ENCODE measurements at places on chromosomes 5 and 9.

GRCh38 chr5:68074048-68074632 lies 141.4 kb upstream of the PIK3R1 start:
- DNase-seq = no peak

DNA sequence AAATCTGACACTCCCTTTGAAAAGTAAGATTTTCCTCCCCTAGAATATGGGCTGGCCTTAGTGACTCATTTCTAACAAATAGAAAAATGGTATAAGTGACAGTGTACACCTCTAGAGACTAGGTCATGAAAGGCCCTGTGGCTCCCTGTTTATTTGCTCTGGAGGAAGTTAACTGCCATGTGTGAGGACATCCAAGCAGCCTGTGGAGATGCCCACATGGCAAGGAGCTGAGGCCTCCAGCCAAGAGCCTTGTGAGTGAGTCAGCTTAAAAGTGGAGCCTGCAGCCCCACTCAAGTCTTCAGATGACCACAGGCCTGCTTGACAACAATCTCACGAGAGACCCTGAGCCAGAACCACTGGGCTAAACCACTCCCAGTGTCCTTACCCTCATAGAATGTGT lies 128.1 kb upstream of the LHFPL2 start:
- no peak for DNase-seq

- no peak for DNase-seq
Observed at GRCh38 chr5:83069096-83069799, 7.9 kb downstream of the TMEM167A start.

DNA sequence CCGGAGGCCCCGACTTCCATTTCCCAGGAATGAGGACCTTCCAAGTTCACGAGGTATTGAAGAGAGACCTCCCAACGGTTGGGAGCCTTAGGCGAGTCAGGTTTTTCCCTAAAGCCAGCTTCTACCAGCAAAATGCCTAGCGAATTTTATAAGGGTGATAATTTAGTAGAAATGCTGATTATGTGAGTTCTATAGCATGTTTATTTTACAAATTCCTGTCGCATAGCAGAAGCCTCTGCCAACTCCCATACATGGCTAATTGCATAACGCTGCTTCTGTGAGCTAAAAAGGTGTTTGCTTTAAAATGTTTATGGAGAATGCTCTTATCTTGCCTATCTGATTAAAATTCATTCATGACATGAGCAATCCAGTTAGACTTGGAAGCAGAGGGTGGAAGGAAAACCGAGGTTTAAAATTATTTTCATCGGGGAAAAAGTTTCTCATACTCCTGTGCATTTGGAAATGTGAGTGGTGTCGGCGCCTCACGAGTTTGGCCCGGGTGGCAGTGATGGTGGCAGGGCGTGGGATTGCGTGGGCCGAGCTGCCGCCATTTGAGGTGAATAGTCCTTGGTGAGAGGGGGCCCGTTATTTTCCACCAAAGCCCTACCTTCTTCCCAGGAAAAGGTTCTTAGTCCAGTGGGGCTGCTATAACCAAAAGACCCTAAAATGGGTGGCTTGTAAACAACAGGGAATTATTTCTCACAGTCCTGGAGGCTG lies 104.4 kb upstream of the FCN2 start:
- DNase-seq = no peak

DNA sequence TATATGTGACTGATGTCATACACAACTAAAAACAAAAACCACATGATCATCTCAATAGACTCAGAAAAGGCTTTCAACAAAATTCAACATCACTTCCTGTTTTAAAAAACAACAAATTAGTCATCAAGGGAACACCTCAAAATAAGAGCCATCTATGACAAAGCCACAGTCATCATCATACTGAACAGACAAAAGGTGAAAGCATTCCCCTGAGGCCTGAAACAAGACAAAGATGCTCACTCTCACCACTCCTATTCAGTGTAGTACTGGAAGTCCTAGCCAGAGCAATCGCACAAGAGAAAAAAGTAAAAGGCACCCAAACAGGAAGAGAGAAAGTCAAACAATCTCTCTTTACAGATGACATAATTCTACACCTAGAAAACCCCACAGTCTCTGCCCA lies 893.5 kb upstream of the EDIL3 start:
- DNase-seq = no peak

DNA sequence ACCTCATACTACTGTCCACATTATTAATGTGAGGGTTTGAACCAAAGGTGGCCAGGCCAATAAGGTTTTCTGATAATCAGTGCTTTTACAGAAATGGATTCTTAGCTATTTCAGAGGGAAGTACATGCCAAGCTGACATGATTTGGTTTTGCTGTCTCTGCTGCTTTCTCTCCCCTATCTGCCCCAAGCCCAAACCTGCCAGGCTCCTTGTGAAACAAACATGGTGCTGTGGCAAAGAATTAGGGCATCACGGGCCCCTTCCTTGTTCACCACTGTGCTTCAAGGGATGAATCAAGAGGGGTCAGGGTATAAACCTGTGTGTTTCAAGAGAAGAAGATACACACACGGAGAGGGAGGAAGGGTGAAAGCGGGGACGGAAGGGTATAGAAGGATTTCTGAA lies 41.3 kb upstream of the SMU1 start:
- no peak for DNase-seq

GRCh38 chr5:163809473-163809872 lies 304.1 kb downstream of the MAT2B start:
- no peak for DNase-seq

DNA sequence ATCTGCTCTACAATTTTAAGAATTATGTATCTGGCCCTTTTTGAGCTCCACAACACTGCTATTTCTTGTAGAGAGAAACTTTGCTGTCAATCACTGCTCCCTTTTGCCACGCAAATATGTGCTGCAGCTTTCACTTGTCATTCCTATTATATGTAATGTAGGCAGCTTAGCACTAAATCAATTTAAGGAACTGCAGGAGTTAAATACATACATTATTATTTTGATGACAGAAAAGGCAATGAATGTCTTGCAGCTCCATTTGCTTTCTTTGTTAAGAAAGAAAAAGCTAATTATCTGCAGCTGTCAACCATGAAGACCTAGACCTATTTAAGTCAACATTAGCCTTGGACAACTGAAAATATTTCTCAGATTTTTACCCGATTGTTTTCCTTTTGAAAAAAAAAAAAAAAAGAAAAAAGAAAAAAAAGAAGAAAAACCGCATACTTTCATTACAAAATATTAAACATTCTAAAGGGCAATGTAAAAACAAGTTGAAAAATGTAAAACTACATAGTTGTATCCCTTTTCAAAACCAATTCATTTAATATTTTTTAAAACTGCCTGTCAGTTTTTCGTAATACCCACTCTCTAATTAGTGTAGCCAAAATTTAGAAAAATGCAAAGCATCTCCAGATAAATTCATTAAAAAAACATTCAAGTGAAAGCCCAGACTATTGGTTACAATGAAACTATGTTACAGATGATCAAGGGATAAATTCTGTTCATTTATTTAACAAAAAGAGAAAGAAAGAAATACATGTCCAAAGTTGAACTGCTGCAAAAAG lies 57.2 kb downstream of the RFX3 start:
- DNase-seq = no peak

DNA sequence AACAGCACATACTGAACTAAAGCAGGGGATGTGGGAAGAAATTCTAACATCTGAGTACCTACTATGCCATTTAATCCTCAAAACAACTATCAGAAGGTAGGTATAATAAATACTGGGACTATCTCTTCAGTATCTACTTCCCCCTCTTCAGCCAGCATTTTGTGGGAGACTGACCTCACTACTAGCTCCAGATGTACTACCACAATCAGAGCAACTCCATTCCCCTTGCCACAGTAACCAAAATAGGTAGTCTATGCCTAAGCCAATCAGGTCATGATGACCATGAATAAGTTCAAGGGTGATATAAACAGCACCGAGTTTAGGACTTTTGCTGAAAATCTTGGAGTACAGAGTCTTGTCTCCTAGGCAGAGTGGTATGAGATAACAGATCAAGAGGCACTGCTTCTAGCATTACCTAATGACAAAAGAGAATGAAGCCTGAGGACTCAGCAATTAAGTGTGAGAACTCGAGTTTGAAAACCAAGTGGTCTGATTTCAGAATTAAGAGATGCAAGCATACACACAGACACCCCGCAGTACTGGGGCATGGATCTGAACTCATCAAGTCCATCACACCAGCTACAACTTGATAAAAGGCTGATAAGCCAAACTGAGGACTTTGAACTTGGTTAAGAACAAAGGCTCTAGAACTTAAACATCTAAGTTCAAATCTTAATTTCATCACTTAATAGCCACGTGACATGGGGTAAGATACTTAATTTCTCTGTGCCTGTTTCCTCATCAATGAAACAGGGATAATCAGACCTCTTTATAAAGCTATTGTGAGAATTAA lies 9.7 kb downstream of the FNIP1 start:
- DNase-seq = no peak

DNA sequence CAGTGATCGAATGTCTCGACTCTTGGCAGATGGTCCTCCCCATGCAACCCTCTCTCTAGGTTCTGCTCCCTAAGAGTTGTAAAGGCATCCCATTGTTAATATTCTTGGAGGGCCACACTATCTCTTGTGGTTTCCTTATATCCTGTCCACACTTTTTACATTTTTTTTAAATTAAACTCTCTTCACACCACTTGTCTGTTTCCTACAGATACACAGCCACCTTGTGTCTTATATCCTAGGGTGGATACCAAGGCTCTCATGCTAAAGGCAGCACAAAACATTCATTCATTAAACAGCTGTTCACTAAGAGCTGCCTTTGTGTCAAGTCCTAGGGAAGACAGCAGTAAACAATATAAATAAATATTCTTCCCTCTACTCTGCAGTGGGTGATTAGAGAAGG lies 60.5 kb upstream of the SHISAL2B start:
- DNase-seq = no peak

GRCh38 chr9:93112116-93112863 lies 16.3 kb downstream of the CARD19 start:
- no peak for DNase-seq

- no peak for DNase-seq
Observed at GRCh38 chr5:40089269-40089668, 590.4 kb upstream of the PTGER4 start.

DNA sequence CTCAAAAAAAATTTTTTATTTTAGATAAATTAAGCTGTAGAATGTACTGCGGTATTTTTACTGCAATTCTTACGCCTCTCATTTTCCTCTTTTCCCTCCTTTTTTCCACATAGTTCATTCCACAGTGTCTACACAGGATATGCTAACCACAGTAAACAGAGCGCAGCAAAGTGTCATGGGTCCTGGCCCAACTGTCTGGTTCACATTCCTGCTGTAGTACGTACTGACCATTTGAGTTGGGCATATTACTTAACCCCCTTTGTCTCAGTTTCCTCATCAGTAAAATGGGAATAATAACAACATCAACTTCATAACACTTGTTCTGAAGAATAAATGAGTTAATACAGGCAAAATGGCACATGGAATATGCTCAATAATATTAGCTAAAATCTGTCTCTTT lies 41.6 kb downstream of the SLC44A1 start:
- DNase-seq = no peak

DNA sequence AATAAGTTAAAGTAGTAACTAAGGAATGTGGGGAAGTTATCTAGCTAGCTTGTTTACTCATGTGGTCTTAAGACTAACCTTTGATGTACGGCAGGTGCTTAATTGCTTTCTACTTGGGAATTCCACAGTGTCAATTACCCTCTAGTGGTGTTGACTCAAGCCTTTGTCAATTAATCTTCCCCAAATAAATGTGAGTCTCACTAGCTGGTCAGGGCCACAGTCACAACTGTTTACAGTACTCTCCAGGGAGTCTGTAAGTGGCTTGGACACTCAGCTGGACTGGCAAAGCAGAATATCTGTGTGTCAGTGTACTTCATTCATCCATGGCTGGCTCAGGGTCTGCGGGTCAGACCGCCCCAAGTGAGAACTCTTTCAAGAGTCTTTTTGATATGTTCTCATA lies 30.8 kb downstream of the SMIM3 start:
- no peak for DNase-seq

GRCh38 chr5:68438876-68439275 lies 223.3 kb downstream of the PIK3R1 start:
- no peak for DNase-seq

DNA sequence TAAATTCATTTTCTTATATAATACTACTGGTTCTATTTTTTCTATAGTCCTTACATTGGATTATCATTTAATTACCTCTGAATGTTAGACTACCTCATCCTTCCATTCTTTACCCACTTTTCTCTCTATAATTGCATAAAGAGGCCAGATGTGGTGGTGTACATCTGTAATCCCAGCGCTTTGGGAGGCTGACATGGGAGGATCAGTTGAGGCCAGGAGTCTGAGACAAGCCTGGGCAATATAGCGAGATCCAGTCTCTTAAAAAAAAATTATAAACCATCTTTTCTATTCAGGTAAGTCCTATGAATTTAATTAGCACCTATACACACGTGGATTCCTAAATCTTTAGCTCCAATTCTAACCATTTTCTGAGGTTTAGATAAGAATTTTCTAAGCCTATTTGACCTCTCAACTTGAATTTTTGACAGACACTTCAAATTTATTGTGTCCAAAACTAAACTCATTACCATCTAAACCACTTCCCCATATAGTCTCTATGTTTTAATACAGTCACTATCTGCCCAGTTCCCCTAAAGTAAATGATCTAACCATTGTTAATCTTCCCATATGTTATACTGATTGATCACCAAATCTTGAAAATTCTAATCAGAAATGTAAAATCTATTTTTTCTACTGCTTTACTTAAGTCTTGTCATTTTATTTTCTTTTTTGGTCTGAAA lies 33.0 kb upstream of the CHD1 start:
- no peak for DNase-seq

DNA sequence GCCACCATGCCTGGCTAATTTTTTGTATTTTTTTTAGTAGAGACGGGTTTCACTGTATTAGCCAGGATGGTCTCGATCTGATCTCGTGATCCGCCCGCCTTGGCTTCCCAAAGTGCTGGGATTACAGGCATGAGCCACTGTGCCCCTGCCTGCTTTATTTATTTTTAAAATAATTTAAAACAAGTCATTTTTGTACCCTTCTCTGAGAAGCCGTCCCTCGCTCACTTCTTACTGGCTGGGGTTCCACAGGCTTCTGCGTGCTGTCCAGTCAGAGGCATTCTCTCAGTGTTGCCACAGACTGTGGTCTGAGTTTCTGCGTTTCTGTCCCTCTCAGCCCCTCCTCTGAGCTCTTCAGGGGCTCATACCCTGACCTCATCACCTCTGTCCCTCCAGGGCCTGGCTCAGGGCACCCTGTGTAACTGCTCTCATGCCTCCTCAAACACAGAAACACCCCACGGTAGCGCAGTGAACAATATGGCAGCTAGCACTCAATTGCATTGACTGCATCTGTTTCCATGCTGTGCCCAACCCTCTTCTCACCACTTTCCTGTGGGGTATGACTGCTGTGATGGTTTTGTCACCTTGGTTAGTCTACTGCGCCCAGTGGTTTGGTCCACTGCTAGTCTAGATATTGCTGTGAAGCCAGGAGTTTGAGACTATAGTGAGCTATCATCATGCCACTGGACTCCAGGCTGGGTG lies 44.3 kb upstream of the SH3PXD2B start:
- no peak for DNase-seq
